Fibroblast of upper back skin (primary cell): ENCODE measurements at places on chromosomes 7 and 10.

- peak; percentile 88 for DNase-seq
Measured at GRCh38 chr10:132774902-132775863, 10.8 kb downstream of the NKX6-2 start.

- DNase-seq, result no peak
Measured at GRCh38 chr7:11592699-11593098, 239.3 kb downstream of the THSD7A start.

GRCh38 chr10:78181381-78182055, 147.9 kb downstream of the RPS24 start:
- no peak for DNase-seq

DNA sequence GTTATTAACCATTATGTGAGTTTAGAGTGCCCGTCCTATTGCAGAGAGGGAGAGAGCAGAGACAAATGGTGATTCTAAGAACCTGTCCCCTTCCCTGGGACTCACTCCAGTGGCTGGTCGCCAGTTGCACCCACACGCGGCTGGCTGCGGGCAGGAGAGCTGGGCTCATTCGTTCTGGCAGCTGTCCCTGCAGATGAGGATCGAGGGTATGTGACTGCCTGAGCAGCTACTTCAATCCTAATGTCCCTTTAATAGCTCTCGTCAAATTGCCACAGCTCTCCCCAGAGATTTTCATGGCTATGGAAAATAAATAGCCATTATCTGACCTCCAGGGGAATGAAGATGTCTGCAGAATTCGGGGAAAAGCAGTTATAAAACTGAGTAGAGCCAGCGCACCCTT, 41.6 kb downstream of the RBM28 start:
- DNase-seq, result no peak

- peak; percentile 53 for DNase-seq
Measured at GRCh38 chr7:129163875-129164544, 19.5 kb downstream of the TSPAN33 start.

DNA sequence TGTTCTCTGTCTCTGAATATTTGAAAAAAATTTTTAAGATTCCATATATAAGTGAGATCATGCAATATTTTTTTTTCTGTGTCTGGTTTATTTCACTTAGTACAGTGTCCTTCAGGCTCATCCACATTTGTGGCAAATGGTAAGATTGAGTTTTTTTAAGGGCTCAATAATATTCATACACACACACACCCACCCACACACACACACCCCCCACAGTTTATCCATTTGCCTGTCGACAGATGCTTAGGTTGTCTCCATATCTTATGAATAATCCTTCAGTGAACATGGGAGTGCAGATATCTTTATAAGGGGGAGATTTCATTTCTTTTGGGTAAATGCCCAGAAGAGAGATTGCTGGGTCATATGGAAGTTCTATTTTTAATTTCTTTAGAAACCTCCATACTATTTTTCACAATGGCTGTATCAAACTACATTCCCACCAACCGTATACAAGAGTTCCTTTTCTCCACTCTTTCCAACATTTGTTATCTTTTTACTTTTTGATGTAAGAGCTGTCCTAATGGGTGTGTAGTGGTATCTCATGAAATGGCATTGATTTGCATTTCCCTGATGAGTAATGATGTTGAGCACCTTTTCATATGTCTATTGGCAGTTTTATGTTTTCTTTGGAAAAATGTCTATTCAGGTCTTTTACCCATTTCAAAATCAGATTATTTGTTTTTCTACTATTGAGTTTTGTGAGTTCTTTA, 35.0 kb downstream of the AUTS2 start:
- peak; percentile 90 for DNase-seq

DNA sequence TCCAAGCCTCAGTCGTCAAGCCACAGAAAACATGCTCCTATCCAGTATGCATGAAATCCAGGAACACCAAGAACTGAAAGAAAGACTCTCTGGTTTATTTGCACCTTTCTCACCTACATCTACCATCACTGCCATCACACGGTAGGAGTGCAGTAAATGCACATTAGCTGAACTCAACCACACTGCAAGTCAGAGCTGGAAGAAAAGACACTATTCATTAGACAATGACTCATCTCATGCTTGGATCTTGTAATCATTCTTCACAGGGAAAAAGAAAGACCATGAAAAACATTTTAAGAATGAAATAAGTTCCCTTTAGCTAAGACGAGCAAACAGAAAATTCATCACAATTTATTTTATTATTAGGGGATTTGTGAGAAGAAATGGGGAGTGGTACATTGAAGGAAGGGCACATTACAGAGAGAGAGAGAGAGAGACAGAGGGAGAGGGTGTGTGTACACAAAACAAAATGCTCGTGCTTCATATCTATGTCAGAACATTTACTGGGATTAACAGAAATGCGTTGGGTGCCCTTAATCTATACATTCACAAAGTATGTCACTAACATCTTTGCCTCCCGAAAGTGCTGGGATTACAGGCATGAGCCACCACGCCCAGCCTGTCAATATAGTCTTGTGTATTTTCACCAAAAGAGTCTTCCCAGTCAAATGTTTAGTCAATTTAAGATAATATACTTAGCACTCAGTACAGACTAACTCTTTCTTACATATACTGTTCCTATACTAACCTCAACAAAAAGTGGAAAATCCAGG, 324.9 kb downstream of the PARD3 start:
- DNase-seq, result peak; percentile 69

- peak; percentile 48 for DNase-seq
Measured at GRCh38 chr7:19713676-19714075, 4.8 kb upstream of the POLR1F start.

DNA sequence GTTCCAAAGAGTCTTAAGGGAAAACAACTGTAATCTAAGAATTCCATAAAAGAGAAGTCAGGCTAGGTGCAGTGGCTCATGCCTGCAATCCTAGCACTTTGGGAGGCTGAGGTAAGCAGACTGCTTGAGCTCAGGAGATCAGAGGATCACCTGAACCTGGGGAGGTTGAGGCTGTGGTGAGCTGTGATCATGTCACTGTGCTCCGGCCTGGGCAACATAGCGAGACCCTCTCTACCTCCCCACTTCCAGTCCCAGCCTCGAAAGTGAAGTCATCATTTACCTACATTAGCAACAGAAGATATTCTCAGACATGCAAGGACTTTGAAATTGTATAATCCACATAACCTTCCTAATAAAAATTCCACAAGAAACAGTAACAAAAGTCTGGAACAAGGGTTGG, 129.8 kb upstream of the DNAJB12 start:
- DNase-seq, result no peak

GRCh38 chr10:125782054-125782453, 6.4 kb upstream of the MMP21 start:
- DNase-seq, result no peak

- peak; percentile 98 for DNase-seq
Measured at GRCh38 chr10:67602268-67602950, 93.6 kb downstream of the CTNNA3 start.

DNA sequence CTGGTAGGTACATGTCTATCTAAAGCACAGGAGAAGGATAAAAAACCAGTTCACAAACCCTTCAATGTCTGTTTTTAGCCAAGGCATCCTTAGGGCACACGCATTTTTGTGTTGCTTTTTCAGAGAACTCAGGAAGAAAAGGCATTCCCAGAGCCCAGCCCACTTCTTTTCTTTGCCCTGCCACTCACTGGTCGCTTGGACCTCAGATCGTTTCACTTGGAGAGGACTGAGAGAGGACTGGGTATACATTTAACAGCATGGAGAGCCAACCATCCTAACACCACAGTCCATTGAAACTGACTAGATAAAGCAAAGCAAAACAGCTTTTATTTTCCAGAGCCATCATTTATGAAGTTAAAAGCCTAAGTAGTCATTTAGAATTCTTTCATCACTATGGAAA, 194.2 kb downstream of the CAMK1D start:
- DNase-seq, result no peak

DNA sequence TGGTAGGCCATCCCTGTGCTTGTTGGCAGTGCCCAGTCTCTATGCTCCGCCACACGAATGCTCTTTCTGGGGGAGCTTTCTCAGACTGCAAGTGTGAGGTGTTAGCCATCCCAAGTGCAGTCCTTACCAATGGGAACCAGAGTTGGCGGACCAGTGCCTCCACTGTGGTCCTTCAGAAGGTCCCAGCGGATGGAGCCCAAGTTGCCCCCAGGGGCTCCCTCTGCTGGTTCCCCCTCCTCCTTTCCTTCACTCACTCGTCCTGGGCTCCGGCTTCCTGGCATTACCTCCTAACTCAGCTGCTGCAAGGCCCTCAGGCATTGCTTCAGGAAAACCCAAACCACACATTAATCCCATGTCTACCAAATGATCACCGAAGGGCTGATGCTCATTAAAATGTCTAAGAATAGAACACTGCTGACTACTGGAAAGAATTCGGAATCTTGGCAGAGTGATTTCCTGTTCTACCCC, 139.8 kb downstream of the CUBN start:
- DNase-seq, result peak; percentile 90

GRCh38 chr10:28668363-28669226, 8.7 kb upstream of the BAMBI start:
- DNase-seq, result no peak

GRCh38 chr10:67883710-67884312, 645 bp upstream of the SIRT1 start:
- DNase-seq, result peak; percentile 4

GRCh38 chr7:131781-132482, 60.4 kb upstream of the FAM20C start:
- DNase-seq, result no peak

DNA sequence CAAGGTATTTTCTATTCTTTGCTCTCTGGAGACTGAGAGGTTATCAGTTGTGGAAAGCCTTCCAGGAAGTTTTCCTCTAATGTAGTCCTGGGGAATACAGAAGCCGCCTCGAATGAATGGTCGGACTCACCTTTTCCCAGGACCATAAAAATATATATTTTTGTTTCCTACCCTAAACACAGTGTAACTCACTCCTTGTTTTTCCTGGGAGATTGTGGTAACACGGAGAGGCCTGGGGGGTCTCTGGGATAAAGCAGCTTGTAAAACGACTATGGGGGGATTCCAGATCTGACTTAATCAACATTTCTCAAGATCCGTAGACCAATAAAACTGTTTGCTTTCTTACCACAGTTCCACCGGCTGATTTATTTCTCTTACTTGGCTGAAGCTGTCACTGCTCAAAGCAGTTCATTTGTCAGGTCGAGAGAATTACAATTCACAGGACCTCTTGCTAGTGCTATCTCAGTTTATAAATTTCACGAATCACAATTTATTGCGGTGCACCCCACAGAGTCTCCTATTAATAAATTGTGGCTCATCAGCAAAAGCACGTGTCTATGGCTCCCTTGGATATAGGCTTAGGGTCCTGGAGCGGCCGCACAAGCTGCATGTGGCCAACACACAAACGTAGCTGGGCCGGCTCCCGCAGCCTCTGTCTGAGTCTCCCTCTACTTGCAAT, 176.3 kb upstream of the BMPER start:
- DNase-seq, result no peak

DNA sequence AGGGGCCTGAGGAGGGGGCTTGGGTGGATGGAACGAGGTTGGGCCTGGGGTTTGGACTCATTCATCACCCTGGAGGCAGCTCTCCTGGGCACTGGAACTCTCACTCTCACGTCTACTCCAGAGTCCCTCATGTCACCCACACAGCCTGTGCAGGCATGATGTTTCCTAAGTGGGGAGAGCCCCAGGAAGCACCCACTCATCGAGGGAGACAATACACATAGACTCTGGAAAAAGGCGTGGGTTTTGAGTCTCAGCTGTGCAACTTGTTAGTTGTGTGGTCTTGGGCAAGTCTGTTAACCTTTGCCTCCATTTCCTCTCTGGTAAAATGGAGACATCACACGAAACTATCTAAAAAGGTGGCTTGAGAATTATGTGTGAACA, 25.9 kb upstream of the RBM20 start:
- DNase-seq, result no peak

DNA sequence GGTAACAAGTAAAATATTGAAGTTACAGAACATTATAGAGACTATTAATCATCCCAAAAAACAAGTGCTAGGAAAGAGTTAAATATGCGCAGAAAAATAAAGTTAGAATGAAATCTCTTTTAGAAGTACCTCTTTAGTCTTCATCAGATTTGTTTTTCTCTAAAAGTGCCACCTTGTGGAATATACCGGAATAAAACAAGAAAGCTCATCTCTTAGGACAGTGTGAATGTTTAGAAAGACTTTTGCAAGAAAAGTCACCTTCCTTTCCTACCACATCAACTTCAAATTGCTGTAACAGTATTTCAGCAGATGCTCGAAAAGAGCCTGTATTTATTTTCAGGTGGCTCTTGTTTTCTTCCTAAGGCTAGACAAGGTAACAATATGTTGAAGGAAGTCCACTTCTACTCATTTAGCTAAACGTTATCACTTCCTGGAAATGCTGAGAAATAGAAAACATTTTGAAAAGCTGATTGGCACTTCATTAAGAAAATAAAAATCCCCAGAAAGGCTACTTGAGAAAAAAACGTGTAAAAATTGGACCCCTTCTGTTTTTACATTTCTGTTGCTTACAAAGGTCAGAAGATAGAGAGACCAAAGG, 19.8 kb upstream of the FAM133B start:
- no peak for DNase-seq

GRCh38 chr10:92590623-92591549, 2.0 kb upstream of the KIF11 start:
- peak; percentile 55 for DNase-seq

DNA sequence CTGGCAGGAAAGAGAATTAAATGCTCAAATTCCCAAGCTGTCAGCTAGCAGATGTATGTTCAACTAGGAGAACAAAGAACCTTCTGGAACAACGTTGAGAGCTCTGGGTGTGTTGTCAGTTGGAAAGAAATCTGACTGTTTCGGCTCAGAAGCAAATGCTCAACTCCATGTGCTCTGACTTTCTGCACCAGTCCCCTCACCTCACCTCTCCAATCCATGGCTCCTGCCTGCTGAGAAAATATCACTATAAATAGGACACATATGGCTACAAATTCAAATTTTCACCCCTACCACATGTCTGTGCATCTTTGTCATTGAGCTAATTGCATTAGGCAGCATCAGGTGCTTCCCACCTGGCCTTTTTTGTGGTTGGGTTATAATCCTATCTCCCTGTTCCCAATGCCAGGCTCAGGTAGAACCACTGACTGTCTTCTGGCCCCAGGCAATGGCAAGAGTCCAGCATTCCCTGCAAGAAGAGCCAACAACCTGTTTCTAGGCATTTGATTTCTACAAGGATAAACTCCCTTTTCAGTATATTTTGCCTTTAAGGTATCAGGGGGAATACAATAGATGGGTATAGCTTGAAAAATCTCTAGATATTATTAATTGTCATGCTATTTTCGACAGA, 142.6 kb upstream of the LSM8 start:
- no peak for DNase-seq

DNA sequence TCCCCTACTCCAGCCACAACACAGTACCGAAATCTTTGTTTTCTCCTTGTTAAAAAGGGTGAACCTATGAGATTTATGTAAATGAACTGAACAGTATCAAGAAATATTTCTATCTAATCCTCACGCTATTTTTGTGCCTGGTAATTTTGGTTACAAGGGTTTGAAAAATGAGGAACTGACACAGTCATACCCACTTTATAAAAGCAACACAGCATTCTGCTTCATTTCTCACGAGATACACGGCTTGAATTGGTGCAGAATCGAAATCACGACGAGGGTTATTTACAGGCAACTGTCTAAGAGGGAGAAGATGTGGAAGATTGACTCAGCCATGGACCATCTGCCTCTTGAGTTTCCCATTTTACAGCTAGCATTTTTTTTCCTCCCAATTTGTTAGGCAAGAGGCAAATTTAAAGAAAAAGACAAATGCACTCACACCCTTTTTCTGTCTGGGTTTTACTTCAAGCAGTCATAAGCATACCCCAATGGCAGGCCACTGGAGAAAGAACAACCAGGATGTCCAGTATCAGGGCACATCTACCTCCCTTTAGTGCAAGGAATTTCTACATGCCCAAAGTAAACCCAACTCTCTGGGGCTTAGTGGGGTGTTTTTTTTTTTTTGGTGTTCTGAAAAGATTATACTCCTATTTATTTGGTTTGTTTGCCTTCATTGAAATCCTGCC, 108.1 kb downstream of the ITGB8 start:
- no peak for DNase-seq
